HFFc6 (cell line): ENCODE measurements at places on chromosomes 2 and 18. TPM values are rescaled to one million over a fixed set of nuclear protein-coding genes. Genes with fewer than 3 reads are reported as not detected.

DNA sequence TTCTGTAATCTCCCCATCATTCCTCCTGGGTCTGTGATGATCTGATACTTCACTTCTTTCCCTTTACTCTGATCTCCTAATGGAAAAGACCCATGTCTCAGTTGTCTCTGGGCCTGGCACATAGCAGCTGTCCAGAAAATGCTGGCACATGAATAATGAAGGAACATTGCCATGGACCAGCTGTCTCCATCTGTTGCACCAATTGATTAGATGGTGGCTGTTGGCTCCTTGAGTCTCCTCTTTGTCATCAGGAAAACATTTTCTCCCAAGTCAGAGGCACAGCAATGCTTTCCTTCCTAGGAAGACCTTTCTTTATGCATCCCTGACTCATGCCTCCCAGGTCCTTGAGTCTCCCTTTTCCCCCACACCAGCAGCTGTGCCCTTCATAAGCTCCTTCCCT lies 286.2 kb upstream of the CXCR4 start:
- H3K4me1 ChIP-seq: no peaks in the 10 kb centered on the region
- DNase-seq: no peak
- H3K36me3 ChIP-seq: no peaks in the 10 kb centered on the region

The CAPN14 gene
- 0.07 to 0.12 TPM (median 0.07 TPM) in 3 replicates for total RNA-seq

DNA sequence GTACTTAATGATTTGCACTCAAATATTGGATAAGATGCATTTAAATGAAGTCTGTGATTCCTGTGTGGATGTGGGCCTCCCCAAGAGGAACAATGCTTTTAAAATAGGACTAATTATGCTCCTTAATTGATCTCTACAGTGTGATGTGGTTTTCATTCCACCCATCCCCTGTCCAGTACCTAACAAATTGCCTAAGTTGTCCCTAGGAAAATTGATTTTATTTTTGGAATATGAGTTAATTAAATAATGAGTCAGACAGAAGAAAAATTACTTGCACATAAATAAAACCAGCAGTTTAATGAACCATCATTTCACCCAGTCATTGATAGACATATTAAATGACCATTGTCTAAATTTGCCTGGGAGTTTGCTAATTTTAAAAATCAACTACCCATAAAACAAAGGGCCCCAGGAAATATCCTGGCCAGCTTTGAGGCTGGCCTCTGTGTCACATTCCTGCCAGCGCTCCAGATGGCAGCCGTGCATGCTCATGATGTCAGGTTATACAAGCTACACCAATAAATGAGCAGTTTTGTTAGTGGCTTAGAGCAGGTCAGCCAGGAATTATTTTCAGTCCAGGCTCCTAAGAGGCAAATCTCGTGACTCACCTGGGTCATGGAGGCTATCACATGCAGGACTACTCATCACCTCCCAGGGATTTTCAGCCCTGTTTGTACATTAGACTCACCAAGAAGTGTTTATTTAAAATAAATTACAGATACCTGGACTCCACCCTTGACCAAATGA lies 31.9 kb downstream of the ABHD3 start:
- DNase-seq: no peak
- no peak overlapping the region for H3K4me3 ChIP-seq
- no peaks in the 10 kb centered on the region for H3K36me3 ChIP-seq
- no peaks in the 10 kb centered on the region; the same call in 1 of the 2 replicates for H3K27me3 ChIP-seq

- H3K27me3 ChIP-seq: no peaks in the 10 kb centered on the region; the same call in none of the 2 replicates
- H3K4me3 ChIP-seq: no peak overlapping the region
- peaks cover 43% of the 10 kb centered on the region for H3K36me3 ChIP-seq
Observed at GRCh38 chr18:58556331-58557007, 72.4 kb downstream of the ALPK2 start.

DNA sequence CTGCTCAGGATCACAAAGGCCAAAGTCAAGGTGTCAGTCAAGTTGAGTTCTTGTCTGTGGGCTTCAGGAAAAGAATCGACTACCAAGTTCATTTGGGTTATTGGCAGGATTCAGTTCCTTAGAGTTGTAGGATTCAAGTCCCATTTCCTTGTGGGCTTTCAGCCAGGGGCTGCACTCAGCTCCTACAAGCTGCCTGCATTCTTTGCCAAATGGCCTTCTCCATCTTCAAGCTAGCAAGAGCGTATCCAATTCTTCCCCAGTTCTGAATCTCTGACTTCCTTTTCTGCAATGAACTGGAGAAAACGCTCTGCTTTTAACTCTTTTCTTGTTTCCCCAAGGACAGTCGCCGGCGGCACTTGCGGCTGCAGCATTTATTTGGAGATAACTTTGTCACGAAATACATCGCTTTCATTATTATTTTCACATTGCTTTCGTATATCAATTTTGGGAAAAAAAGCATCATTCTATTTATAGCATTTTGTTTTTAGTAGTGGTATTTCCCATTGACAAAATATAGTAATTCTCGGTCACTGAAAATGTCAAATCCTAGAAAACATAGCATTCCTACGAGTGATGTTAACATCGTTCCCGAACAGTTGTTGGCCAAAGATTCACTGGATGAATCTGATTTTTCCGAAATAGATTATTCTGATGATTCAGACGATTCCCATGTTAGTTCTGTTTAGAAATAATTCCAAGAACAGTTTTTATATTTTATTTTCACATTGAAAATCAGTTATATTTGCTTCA lies 59.6 kb upstream of the SERPINE2 start:
- no peaks in the 10 kb centered on the region for H3K27me3 ChIP-seq
- peaks cover 62% of the 10 kb centered on the region for H3K4me1 ChIP-seq
- peaks cover 9% of the 10 kb centered on the region for H3K36me3 ChIP-seq
- DNase-seq: no peak
- no peak overlapping the region for H3K27ac ChIP-seq

DNA sequence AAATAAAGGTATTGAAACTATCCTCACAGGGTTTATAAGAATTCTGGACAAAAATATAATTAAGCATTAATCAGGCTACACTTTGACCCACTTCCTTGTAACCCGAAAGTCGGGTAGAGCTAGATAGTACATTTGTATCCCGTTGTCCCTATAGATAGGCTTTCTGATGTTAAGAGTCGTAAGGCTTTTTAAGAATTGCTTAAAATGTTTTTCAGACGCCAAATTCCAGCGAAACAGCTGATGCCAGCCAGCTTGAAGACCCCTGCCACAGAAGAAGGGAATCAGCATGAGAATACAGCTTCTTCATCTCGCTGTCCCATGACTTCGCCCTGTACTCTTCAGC lies 962 bp upstream of the GPR155 start:
- peak overlapping the region; percentile 94 for H3K4me3 ChIP-seq
- H3K4me1 ChIP-seq: peaks cover 18% of the 10 kb centered on the region
- peak overlapping the region; percentile 33; the same call in 1 of the 2 replicates for H3K27ac ChIP-seq

The STK11IP gene
- 17.4 to 20.3 TPM (median 18.4 TPM) in 3 replicates for total RNA-seq

The SAG gene
- not detected in 3 replicates for total RNA-seq

GRCh38 chr2:187011206-187011832 lies 162.3 kb upstream of the ZSWIM2 start:
- H3K27ac ChIP-seq: no peak overlapping the region
- no peaks in the 10 kb centered on the region for H3K36me3 ChIP-seq
- DNase-seq: no peak
- H3K27me3 ChIP-seq: peaks cover 2% of the 10 kb centered on the region; the same call in 1 of the 2 replicates
- H3K4me1 ChIP-seq: no peaks in the 10 kb centered on the region

DNA sequence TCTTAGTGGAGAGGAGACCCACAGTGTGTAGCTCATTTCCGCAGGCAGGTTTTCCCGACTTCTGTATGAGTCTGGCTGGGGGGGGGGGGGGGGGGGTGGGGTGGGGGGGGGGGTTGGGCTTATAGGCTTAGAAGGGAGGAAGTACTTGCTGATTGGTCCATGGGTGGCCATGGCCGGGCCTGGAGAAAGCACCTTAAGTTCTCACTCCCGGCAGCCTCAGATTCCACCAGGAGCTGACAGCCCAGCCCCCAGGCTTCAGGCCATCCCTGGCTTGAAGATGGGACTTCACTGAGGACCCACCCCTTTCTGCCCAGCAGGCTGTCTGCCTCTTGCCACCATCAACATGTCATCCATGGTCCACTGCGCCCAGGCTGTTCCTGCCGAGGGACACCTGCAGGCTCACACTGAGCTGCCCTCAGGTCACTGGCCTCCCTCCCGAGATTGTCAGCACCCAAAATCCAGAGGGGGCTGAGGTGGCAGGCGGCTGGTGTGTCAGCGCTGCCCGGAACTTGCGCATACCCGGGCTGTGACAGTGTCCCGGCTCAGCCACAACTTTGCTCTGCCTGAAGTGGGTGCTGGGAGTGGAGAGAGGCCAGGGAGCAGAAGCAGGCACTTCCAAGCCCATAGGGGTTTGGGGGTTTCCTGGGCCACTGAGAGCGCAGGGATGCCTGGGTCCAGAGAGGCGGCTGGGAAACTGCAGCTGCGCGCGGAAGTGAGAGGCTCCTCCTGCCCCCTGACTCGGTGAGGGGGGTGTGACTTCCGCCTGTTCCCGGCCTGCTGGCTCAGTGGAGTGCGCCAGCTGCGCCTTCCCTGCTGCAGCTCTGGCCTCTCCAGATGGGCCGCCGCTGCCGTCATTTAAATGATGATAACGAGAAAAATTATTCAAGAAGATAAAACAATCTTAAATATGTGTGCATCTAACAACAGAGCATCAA lies 256.1 kb downstream of the RPRM start:
- peaks cover 2% of the 10 kb centered on the region; the same call in 1 of the 2 replicates for H3K27me3 ChIP-seq
- DNase-seq: no peak
- H3K36me3 ChIP-seq: no peaks in the 10 kb centered on the region
- H3K4me3 ChIP-seq: no peak overlapping the region
- H3K27ac ChIP-seq: no peak overlapping the region
- no peaks in the 10 kb centered on the region for H3K4me1 ChIP-seq

The GTF2A1L gene
- not detected in 2 replicates for total RNA-seq

- no peaks in the 10 kb centered on the region for H3K36me3 ChIP-seq
- no peak overlapping the region for H3K27ac ChIP-seq
Observed at GRCh38 chr18:12017081-12017480, 35.8 kb downstream of the IMPA2 start.

DNA sequence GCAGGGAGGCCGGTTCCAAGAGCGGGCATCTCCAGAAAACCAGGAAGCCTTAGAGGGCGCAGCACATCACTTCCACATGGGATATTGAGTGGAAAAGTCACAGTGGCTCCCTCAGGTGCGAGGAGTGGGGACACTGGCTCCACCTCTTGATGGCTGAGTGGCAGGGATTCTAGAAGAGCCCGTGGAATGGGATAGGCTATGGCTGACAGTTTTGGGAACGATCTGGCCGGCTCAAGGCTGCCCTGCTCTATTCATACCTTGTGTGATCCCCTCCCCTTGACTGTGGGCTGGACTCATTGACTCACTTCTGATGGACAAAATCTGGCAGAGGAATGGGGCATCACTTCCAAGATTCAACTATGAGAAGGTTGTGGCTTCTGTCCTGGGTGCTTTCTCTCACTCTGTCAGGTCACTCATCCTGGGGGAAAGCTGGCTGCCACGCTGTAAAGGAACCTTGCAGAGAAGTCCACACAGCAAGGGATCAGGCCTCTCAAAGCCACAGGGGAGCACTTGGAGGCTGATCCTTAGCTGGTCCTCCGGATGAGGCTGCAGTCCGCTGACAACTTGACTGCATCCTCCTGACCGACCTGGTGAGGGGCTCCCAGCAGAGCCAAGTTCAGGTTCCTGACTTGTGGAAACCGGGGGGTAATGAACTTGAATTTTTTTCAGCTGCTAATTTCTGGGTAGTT lies 46.7 kb upstream of the HS6ST1 start:
- H3K27me3 ChIP-seq: peaks cover 5% of the 10 kb centered on the region; the same call in 1 of the 2 replicates
- peaks cover 61% of the 10 kb centered on the region for H3K4me1 ChIP-seq
- H3K36me3 ChIP-seq: no peaks in the 10 kb centered on the region
- no peak overlapping the region for H3K27ac ChIP-seq
- H3K4me3 ChIP-seq: no peak overlapping the region

DNA sequence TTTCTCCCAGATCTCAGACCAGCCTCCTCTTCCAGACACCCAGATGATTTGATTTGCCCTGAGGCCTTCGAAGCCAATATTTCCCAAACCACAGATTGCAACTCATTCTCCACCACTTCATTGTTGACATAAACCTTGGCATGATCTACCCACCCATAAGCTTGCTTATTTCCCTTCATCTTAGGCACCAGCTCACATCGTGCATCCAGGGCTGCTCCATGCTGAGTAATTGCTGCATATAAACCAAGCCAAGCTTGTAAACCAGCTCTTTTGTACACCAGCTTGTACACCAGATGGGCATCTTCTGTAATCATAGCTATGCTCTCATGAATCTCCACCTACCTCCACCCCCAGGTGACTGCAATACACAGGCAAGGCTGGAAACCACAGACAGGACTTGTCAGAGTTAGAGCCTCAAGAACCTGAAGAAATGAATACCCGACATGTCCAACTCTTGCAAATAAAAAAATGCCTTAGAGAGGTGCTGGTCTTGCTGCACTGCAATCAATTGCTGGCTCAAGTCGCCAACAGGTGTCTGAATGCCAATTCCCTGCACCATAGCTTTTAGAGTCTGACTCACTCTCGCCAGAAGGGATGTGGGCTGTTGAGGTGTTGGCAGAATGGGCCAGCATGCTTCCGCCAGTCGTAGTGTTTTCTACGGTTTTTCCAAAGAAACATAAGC lies 31.5 kb downstream of the TRABD2A start:
- peak overlapping the region; percentile 12 for H3K27ac ChIP-seq
- H3K36me3 ChIP-seq: peaks cover 6% of the 10 kb centered on the region; the same call in 1 of the 2 replicates
- no peaks in the 10 kb centered on the region; the same call in 1 of the 2 replicates for H3K27me3 ChIP-seq
- peak; percentile 56 for DNase-seq
- peaks cover 35% of the 10 kb centered on the region for H3K4me1 ChIP-seq

GRCh38 chr2:193276560-193276959 lies 1081.8 kb upstream of the TMEFF2 start:
- no peak overlapping the region for H3K27ac ChIP-seq
- no peaks in the 10 kb centered on the region for H3K4me1 ChIP-seq
- H3K4me3 ChIP-seq: no peak overlapping the region
- H3K36me3 ChIP-seq: no peaks in the 10 kb centered on the region

DNA sequence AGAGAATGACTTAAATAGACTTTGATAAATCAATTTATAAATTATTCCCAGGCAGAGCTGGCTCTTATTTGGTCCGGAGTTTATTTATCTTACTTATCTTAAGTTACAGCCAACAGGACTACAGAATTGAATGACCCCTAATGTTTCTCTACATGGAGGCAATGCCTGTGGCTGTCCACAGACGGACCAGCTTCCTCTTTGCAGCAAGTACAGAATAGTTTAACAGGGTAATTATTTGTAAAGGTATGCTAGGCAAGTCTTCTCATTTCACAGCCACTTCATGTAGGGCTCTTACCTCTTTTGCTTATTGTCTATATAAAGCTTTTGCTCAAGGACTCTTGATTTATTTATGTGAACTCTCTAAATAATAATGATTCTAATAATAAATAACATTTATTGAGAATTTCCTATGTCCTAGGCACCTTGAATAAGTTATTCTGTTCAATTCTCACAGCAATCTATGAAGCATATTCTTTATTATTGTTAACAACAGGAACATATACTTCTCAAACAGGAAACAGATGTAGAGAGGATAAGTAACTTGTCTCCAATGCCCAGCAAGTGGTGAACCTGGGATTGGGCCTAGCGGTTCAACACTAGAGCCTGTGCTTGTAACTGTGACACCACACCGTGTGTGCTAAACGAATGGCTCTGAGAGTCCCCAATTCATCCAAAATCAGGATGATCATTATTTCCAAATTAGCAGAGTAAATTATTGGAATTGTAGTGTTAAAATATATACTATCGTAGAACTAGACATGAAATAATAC lies 58.8 kb upstream of the NXPH2 start:
- no peak for DNase-seq
- H3K4me1 ChIP-seq: no peaks in the 10 kb centered on the region
- H3K4me3 ChIP-seq: no peak overlapping the region
- H3K36me3 ChIP-seq: no peaks in the 10 kb centered on the region
